ENCODE measurements at places on chromosomes 3 and 15. TPM values are rescaled to one million over a fixed set of nuclear protein-coding genes. Genes with fewer than 3 reads are reported as not detected.

DNA sequence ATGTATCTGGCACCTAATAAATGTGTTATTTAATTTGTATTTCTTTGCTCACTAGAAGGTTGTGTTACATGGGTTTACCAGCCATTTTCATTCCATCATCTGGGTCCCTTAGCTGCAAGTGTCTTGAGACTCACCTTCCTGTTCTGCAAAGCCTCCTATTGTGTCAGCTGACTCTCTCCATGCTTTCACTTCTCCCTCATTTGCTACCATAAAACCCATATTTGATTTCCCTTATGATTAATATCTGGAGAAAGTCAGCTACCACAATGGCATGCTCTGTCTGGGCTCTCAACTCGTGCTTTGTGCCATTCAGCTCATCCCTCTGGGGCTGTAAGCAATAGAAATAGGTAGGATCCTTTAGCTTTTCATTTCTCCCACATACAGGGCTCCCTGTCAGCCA is 79.5 kb upstream of the EIF1B start:
- H3K4me3 ChIP-seq = no peak overlapping the region
- DNase-seq = no peak
- no peaks in the 10 kb centered on the region for H3K27me3 ChIP-seq
- H3K36me3 ChIP-seq = no peaks in the 10 kb centered on the region

DNA sequence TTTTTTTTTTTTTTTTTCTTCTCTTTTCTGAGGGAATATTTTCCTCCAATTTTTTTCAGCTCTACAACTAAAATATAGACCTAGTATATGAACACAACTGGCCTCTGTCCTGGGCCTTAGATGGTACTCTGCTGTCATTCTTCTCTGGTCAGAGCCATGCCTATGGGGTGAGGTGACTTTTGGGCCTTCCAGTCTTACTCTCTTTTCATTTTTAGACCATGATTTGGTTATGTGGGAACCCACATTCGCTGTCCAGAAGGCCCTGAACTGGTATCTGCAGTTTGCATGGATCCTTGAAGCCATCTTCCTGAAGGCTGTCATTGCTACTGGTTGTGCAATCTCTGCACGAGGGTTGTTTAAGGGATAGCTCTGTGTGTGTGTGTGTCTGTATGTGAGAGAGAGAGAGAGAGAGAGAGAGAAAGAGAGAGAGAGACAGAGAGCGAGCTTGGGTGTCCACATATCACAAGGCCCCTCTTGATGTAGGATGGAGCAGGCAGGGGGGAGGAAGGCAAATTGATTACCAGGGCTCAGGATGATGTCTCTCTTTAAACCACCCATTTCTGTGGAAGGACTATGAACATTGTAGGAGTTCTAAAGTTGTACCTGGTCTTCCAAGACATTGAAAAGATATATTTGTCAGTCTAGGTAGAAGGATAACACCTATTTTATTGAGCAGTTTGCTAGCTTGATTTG is 6.9 kb downstream of the TGFBR2 start:
- no peaks in the 10 kb centered on the region for H3K36me3 ChIP-seq
- H3K4me3 ChIP-seq = no peak overlapping the region
- no peak for DNase-seq
- peaks cover 38% of the 10 kb centered on the region for H3K4me1 ChIP-seq

DNA sequence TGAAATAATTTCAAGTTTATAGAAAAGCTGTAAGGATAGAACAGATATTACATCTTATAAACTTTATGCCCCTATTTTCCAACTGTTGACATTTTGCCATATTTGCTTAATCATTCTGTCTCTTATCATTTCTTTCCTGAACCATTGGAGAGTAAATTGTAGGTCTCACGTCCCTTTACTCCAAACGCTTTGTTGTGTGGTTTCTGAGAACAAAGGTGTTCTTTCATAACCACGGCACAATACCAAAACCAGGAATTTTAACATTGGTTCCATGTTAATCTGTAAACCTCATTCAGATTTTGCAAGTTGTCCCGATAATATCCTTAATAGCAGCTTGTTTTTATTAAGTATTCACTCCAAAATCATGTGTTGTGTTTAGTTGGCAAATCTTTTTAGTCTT is 134.8 kb downstream of the AKAP13 start:
- DNase-seq = no peak
- H3K36me3 ChIP-seq = no peaks in the 10 kb centered on the region
- no peaks in the 10 kb centered on the region for H3K27me3 ChIP-seq
- H3K4me3 ChIP-seq = no peak overlapping the region

The SAMD7 gene
- not detected for total RNA-seq

The TIMP4 gene
- total RNA-seq = 1.5 TPM

- H3K4me3 ChIP-seq = no peak overlapping the region
- H3K4me1 ChIP-seq = no peaks in the 10 kb centered on the region
- H3K36me3 ChIP-seq = no peaks in the 10 kb centered on the region
- DNase-seq = no peak
- no peak overlapping the region for H3K27ac ChIP-seq
- no peaks in the 10 kb centered on the region for H3K27me3 ChIP-seq
These were observed 182.9 kb upstream of the TRIM42 start for GRCh38 chr3:140494970-140495369.

GRCh38 chr15:60682115-60682514 is 203.2 kb upstream of the ICE2 start:
- H3K4me1 ChIP-seq = peaks cover 3% of the 10 kb centered on the region
- H3K4me3 ChIP-seq = no peak overlapping the region
- H3K27me3 ChIP-seq = no peaks in the 10 kb centered on the region

DNA sequence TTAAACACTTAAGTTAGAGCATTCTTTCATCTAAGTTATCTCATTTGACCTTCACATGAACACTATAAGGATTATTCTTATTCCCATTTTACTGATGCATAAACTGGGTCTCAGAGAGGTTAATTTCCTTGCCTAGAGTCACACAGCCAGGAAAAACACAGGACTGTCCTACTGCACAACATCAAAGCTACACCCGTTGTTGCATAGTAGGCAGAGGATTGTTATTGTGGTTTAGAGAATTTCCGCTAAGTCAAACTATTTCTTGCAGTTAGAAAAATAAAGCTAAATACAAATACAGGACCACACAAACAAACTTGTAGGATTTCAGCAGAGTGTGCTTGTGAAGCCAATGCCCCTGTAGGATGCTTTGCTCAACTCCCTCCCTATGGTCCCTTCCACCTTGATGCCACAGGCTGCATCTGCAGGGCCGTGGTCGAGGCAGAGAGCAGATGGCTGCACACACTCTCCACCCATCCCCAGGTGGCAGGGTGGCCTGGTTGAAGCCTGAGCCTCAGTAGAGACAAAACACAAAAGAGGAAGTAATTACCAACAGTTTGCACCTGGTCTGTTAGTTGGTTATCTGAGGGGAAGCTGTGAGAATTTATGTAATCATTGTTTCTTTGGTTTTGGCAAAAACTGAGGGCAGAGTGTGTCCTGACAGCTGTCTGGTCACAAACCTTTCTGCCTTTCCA is 41.1 kb upstream of the SKOR1 start:
- no peaks in the 10 kb centered on the region for H3K4me1 ChIP-seq
- no peak overlapping the region for H3K27ac ChIP-seq
- DNase-seq = no peak
- H3K36me3 ChIP-seq = no peaks in the 10 kb centered on the region

GRCh38 chr3:120741837-120742197 is 499 bp downstream of the RABL3 start:
- H3K36me3 ChIP-seq = no peaks in the 10 kb centered on the region
- DNase-seq = no peak
- peaks cover 7% of the 10 kb centered on the region for H3K4me1 ChIP-seq
- H3K27ac ChIP-seq = peak overlapping the region; percentile 98
- H3K4me3 ChIP-seq = peak overlapping the region; percentile 94

DNA sequence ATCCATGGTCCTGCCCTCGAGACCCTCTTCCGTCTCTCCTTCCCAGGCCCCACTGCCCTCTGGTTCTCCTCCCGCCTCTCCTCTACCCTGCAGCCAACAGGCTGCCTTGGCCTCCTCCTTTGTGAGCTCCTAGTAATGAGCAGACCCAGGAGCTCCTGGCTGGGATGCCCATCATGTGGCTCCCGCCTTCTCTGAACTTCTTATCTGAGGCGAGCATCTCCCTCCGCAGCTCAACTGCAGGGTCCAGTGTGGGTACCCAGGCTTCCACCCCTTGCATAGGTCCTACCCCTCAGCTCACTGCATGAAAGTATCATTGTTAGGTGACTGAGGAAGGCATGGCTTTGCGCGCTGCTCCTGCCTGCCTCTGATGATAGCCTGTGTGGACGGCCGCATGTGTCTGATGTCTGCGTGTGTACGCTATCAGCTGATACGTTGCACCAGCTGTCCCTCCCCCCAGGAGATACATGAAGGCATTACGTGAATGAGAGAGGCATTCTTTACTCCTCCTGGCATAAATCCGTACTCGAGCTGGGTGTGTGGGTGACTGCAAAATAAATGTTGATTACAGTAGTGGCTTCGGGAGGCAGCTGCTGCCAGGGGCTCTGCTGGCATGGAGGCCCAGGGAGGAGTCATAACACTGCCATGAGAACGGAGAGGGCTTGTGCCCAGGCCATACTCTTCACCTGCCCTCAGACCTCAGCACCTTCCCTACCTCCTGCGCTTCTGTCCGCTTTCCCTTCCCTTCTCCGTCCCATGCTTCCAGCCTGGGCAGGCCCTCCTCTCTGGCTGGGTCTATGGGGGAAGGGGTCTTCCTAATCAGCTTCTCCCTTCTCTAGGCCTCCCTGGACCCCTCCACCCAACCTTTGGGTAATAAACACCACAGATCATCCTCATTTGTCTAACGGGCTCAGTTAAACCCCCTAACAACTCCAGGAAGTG is 48.8 kb downstream of the ZNF710 start:
- no peaks in the 10 kb centered on the region for H3K36me3 ChIP-seq
- peaks cover 29% of the 10 kb centered on the region for H3K4me1 ChIP-seq
- H3K4me3 ChIP-seq = no peak overlapping the region
- no peaks in the 10 kb centered on the region for H3K27me3 ChIP-seq

The ST6GAL1 gene
- 5.9 TPM for total RNA-seq

DNA sequence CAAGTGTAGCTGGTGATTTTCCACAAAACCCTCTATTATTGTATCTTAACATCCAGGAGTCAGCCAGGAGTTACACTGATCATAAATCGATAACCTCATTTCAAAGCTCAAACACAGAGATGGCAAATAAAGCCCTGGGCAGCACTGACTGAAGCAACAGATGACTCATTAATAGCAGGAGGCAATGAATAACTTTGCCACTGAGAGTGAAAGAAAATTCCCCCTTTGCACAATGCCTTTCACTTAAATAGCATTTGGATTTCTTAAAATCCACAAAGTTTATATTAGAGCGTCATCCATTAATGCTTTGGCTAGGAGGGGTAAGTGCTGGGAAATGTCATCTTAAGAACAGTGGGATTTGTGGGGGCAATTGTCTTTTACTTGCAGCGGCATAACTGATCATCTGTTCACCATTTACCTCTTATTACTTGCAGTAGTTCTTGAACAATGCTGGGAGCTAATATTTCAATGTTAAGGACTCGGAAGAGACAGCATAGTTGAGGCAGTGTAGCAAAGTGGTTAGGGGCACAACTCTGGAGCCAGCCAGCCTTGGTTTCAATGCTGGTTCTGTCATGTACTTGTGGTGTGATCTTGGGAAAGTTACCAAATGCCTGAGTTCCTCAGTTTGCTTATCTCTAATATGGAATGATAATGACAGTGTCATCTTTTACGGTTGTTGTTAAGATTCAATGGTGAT is 630.4 kb upstream of the TBL1XR1 start:
- H3K36me3 ChIP-seq = no peaks in the 10 kb centered on the region
- no peaks in the 10 kb centered on the region for H3K27me3 ChIP-seq
- H3K4me1 ChIP-seq = peaks cover 3% of the 10 kb centered on the region
- H3K4me3 ChIP-seq = no peak overlapping the region
- no peak for DNase-seq

DNA sequence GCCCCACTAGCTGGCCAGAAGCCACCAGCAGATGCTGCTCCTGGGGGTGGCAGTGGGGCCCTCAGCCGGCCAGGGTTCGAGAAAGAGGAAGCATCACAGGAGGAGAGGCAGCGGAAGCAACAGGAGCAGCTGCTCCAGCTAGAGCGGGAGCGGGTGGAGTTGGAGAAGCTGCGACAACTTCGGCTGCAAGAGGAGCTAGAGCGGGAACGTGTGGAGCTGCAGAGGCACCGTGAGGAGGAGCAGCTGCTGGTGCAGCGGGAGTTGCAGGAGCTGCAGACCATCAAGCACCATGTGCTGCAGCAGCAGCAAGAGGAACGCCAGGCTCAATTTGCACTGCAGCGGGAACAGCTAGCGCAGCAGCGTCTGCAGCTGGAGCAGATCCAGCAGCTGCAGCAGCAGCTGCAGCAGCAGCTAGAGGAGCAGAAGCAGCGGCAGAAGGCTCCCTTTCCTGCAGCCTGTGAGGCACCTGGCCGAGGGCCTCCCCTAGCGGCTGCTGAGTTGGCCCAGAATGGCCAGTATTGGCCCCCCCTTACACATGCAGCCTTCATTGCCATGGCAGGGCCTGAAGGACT is 17.5 kb upstream of the APEH start:
- H3K27me3 ChIP-seq = no peaks in the 10 kb centered on the region
- H3K36me3 ChIP-seq = no peaks in the 10 kb centered on the region
- H3K4me3 ChIP-seq = no peak overlapping the region
- no peak overlapping the region for H3K27ac ChIP-seq
- DNase-seq = no peak

GRCh38 chr3:127791221-127791913 is 30.9 kb downstream of the MGLL start:
- H3K27me3 ChIP-seq = no peaks in the 10 kb centered on the region
- H3K27ac ChIP-seq = no peak overlapping the region
- no peak for DNase-seq
- H3K36me3 ChIP-seq = no peaks in the 10 kb centered on the region
- no peak overlapping the region for H3K4me3 ChIP-seq

DNA sequence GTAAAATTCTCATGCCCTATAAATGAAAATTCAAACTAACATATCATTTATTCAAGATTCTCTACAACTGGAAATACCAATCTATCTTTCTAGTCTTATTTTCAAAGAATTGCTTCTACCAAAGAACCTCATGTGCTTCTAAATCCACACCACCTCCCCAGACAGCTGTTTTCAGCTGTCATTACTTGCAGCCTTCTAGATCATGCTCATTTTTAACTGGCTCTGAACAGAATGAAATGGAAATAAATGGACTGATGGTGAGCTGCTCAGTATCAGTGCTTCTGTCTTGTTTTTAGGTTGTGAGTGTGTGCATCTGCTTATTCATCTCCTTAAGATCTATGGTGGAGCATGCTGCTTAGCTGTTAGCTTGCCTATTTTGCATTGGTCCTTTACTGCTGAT is 29.4 kb downstream of the GOLGB1 start:
- no peak overlapping the region for H3K4me3 ChIP-seq
- H3K27ac ChIP-seq = no peak overlapping the region
- no peak for DNase-seq

The TJP1 gene
- 38.1 TPM for total RNA-seq

- no peak overlapping the region for H3K27ac ChIP-seq
- no peaks in the 10 kb centered on the region for H3K36me3 ChIP-seq
- DNase-seq = no peak
- no peaks in the 10 kb centered on the region for H3K4me1 ChIP-seq
These were observed 316.8 kb upstream of the ATP10A start for GRCh38 chr15:26179906-26180305.

The ATP13A5 gene
- total RNA-seq = 0.15 TPM

The SLC38A3 gene
- 57.9 TPM for total RNA-seq

The HDAC11 gene
- total RNA-seq = 27.0 TPM

- no peak for DNase-seq
- H3K27ac ChIP-seq = peak overlapping the region; percentile 96
- no peaks in the 10 kb centered on the region for H3K4me1 ChIP-seq
- no peaks in the 10 kb centered on the region for H3K27me3 ChIP-seq
- no peaks in the 10 kb centered on the region for H3K36me3 ChIP-seq
These were observed 2.8 kb downstream of the MAGI1 start for GRCh38 chr3:66035763-66036477.

Data from pancreas (tissue), 10 donors.